ENCODE measurements at places on chromosomes 12 and 14.

DNA sequence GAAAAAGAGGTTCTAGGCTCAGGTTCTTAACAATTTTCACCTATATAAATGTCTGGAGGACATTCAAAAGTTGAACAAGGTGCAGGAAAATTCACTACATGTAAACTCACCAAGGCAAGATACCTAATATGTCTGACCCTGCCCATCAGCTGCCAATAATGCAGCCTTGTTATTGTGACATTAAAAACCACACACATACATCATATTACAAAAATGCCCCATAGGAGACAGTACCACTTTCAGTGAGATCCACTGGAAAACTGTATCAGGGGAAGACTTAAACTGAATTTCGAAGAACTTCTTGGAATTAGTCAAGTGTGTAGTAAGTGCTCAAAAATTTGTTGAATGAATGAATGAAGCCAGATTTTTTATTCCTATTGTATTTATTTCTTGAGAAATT, 83.1 kb downstream of the KICS2 start:
- DNase-seq, result no peak

DNA sequence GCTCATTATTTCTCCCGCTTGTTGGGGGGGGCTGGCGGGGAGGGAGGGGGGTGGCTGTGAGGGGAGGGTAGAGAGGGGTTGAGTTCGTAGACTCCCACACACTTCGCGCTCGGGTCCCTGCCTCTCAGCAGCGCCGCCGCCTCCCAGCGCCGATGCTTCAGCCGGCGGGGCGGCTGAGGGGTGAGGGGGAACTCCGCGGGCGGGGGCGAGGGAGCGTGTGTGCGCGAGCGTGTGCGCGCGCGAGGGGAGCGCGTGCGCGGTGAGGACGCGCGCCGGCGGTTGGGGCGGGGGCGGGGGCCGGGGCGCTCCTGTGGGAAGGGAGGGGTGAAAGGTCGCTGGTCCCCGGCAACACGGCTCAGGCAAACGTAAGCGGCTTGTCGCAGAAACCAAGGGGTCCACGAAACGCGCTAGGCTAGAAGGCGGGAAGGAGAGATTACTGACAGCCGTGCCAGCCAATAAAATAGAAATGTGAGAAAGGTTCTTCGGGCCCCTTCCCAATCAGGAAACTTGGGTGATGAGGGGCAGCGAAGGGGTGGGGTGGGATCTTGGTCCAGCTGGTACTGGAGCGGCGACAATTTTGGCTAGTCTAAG, 343 bp upstream of the NOVA1 start:
- DNase-seq, result peak; percentile 3

DNA sequence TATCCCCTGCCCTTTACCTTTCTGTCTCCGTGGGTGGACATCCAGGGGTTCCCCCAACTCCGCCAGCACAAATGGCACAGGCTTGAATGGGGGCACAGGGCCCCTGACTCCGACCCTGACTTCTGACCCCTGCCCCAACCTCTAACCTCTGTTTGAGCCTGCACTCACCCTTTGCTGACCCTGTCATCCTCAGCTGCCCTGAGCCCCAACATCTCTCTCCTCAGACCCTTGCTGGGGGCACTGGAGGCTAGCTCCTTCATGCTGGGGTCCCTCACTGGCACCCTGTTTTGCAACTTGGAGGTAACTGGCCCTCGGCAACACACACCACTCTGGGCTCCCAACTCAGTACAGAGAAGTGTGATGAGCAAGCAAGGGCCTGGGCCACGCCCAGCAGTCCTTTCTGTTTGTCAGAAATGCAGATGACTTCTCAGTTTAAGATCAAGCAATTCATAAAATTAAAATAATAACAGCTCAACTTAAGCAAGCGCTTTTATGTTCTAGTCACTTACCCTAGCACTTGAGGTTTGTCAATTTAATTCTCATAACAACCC, 2.1 kb downstream of the IFI27 start:
- DNase-seq, result no peak

DNA sequence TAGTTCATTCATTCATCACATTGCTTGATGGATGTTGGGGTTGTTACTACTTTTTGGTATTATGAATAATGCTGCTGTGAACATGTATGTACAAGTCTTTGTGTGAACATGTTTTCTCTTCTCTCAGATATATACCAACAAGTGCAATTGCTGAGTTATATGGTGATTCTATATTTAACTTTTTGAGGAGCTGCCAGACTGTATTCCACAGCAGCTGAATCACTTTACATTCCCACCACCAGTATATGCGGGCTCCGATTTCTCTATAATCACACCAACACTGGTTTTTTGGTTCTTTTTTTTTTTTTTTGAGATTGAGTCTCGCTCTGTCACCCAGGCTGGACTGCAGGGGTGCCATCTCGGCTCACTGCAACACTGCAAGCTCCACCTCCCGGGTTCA, 22.2 kb upstream of the PLEKHG6 start:
- no peak for DNase-seq

DNA sequence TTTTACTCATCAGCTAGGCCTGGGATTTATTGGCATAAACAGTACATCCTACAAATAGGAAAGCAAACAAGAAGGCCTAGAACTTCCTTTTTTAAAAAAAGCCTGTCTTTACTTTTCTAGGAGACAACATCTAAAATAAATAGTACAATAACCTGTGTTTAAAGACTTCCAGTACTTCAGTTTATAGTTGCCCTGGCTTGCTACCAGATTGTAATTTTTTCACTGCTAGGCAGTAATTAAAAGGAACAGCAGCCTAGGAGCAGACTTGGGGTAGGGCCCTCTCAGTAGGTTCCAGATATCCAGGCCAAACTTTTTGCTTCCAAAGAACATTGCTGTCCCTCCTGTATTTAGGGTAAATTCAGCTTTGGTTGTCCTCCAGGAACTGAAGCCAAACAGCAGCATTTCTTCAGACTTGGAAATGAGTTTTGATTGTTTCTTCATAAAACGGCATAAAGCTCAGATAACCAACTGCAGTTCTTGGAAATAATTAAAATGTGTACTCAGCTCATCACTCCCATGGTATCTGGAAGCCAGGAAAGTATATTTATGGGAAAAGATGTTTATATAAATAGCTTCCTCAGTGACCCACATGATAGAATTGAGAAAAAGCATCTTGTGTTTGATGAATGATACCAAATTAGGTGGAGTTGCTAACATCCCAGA, 61.7 kb downstream of the PPP1R36 start:
- DNase-seq, result no peak

- DNase-seq, result no peak
Measured at GRCh38 chr12:21695986-21696385, 38.3 kb upstream of the LDHB start.

DNA sequence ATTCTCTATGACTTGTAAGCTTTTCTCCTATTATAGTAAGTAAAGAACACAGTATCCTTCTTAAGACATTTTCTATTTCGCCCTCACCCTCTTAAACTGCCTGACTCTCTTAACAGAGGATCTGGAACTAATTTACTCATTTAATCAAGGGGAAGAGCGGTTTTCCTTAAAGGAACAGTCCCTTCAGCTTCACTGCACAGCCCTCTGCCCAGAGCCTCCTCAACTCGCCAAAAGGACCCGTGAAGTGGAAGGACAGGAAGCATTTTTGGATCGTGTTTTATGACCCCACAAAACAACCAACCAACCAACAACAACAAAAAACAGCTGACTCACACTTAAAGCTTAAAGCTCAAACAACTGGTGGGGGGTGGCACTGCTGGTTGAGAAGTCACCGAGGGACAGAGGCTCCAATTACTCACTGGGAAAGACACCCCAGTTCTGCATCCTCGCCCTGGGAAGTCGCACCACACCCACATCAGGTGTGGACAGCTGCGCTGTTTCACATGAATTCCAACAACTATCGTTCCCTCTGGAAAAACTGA, 35.7 kb downstream of the NID2 start:
- no peak for DNase-seq

DNA sequence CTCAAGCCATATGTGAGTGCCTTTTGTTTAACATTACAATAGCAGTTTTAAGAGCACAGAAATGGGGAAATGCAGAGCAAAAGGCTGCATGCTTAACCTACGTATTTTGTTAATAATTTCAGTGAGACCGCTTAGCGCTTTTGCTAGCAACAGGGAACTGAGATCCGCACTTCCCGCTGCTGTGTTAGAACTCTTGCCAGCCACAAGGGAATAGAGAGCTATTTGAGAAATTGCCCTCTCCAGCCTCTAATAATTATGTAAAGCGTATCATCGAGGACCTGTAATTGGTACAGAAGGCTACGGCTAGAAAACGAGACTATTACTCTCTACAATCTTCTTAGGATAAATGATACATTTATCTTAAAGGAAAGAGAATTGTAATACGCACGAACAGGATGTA, 205.2 kb upstream of the GRIP1 start:
- DNase-seq, result no peak

- no peak for DNase-seq
Measured at GRCh38 chr14:96046630-96047029, 7.5 kb downstream of the C14orf132 start.

DNA sequence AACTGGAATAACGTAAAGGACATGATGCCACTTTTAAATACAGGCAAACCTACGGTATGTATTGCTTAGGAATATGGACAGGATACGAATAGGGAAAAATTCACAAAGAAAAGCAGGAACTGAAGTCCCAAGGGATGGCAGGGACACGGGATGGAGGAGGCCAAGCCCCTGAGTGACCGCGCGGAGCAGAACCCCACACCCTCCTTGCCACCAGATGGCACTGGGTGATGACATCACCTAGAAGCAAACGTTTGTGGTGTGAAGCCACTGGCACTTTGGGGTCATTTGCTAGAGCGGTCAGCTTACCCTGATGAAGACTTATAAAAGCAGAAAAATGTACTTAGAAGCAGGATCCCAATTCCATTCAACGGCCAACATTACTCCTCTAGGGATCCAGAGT, 9.4 kb downstream of the DHX37 start:
- DNase-seq, result no peak

DNA sequence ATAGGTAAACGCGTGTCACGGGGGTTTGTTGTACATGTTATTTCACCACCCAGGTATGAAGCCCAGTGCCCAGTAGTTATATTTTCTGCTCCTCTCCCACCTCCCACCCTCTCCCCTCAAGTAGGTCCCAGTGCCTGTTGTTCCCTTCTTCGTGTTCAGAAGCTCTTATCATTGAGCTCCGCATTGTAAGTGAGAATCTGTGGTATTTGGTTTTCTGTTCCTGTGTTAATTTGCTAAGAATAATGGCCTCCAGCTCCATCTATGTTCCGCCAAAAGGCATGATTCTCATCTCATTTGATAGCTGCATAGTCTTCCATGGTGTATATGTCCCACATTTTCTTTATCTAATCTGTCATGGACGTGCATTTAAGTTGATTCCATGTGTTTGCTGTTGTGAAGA, 6.9 kb upstream of the GPRC5D start:
- DNase-seq, result no peak

DNA sequence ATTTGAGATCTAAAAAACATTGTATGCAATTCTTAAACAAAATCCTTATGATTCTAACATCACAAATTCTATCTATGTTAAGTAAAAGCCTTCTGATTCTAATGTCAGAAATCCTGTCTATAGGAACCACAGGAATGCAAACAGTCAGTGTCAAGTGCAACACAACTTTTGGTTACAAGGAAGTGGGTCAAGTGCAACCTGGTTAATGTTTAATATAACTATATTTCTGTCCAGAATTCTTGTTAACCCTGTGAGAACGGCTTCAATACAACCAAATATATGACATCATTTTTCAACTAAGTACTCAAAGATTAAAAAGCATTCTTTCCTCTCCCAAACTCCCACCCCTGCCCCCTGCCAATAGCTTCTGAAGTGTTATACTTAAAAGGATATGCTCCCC, 107.9 kb upstream of the PLEKHA5 start:
- no peak for DNase-seq

DNA sequence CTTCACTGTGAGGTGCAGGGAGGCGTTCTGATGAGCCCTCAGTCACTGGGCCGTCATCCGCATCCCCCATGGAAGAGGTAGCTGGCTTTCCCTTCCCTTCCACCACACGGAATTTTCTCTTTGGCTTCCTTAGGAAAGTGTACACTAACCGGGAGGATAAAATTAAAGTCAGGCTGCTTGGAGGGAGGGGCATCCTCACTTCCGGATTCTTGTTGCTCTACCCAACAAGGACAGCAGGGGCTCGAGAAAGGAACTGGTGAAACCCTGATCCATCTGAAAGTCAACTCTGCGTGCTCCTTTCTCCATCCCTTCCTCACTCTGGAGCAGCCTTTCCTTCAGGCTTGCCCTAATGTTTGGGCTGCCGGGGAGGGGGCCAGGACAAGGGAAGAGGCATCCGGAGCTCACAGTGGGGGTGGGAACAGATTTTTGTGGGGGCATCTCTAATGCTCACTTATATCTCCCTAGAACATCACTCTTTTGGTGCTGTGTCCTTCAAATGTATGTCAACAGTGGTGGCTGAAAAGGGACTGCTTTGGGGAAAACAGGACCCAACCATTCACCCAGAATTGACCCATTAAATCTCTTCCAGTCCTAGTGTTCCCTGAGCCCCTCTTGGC, 101.4 kb upstream of the FKBP4 start:
- no peak for DNase-seq

DNA sequence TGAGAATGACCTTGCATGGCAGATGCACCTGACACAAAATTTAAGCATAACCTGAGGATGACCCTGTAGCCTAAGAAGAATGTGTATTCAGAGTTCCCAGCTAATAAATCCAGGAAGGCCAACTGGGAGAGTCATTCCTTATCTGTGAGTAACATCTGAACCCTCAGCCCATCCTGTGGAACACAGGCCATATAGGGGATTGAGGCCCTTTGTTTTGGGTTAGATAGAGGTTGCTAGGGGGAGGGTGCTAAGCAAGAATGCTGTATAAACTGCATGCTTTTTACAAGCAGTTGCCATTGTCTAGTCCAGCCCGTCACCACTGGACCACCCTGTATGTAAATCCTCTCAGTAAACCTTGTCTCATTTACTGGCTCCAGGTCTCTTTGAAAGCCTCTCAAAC, 77.0 kb downstream of the BICD1 start:
- DNase-seq, result no peak

- no peak for DNase-seq
Measured at GRCh38 chr14:61281186-61281947, at the start of gene TMEM30B. Gene TMEM30B (minus strand): TSS chr14:61281338. CDS start chr14:61281147, 191 bp downstream.

- no peak for DNase-seq
Measured at GRCh38 chr14:68085742-68086141, 266.2 kb downstream of the RAD51B start.

DNA sequence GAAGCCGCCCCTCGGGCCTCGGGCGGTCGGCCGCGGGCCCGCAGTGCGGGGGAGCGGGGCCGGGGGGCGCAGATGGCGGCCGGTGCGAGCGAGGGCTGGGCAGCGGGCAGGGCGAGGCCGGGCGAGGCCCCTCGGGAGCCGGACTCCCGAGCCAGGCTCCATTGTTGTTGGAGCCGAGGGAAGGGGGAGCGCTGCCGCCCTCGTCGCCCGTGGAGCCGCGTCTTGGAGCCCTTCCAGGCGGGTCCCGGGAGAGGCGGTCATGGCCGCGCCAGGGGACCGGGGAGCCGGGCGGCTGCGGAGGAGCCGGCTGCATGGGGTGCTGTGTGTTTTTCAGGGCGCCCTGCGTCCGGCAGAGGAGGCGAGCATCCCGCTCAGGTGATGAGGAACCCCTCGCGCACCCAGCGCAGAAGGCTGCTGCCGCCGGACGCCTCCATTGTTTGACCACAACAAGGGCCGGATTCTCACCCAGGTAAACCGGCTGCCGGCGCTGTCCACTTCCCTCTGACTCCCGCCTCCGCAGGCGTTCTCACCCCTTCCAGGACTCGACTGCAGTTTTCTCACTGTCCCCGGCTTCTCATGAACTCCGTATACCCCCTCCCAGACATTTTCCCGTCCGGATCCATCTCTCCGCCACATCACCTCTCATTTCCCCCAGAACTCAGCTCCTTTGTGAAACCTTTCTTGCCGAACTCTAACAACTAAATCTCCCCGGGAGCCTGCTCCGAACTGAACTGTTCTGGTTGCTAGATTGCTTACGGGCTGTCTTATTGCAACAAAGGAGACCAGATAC, 732 bp downstream of the ZNF664 start:
- DNase-seq, result peak; percentile 43

All from stimulated activated CD4-positive, alpha-beta T cell treated with anti-CD3 and anti-CD28 coated beads, Interleukin-15, amount 100 ng/mL, for 24 hours (primary cell).